Stimulated activated CD4-positive, alpha-beta T cell treated with anti-CD3 and anti-CD28 coated beads, Interleukin-4, amount 100 ng/mL, for 48 hours (primary cell): ENCODE measurements at places on chromosomes 2 and 18.

DNA sequence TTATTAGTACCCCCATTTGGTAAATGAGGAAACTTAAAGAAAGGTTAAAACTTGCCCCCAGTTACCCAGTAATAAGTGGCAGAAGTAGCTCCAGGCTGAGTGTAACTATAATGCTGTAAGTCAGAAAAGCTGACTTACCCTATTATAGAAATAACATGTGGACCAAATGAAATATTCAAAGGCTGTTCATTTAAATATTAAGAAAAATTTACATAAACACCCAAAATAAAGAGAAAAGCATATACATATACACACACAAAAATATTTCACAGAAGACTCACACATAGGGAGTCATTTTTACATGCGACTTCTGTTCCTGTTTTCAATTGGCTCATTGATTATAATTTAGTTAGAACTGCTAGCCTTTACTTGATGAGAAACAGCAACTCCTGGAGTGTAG is 189.1 kb downstream of the NBAS start:
- DNase-seq = no peak

GRCh38 chr2:166572937-166573336 is 78.9 kb upstream of the SCN7A start:
- no peak for DNase-seq

GRCh38 chr18:48892146-48892855 is 58.5 kb downstream of the SMAD7 start:
- DNase-seq = no peak

DNA sequence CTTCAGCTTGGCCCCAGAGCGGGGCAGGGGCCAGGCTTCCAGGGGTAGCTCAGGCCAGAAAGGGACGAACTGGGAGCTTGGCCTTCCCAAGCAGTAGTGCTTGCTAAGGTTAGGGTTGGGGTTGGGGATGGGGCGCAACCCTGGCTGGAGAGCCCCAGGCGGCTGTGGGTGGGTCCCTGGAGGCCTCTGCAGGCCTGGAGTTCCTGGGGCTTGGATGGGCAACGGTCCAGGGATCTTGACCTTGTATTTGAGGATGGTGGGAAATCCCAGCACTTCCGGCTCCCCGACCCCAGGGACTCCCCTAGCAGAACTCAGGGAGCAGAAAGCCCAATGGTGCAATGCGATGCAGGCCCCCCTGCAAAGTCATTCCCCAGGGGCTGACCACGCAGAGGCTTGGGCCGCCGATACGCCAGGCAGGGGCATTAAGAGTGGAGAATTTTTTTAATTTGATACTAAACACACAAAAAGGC is 12.6 kb upstream of the MLPH start:
- DNase-seq = no peak
